ENCODE measurements at places on chromosomes 2 and 18. TPM values are rescaled to one million over a fixed set of nuclear protein-coding genes. Genes with fewer than 3 reads are reported as not detected.

- H3K27me3 ChIP-seq: no peaks in the 10 kb centered on the region
- no peak overlapping the region for H3K4me3 ChIP-seq
- no peaks in the 10 kb centered on the region for H3K36me3 ChIP-seq
- H3K27ac ChIP-seq: no peak overlapping the region
- no peaks in the 10 kb centered on the region for H3K4me1 ChIP-seq
- DNase-seq: no peak
Measured at GRCh38 chr2:188628989-188629752, 337.5 kb downstream of the GULP1 start.

GRCh38 chr2:200930947-200931626, 32.4 kb downstream of the ORC2 start:
- H3K27ac ChIP-seq: no peak overlapping the region
- no peak overlapping the region for H3K4me3 ChIP-seq
- no peaks in the 10 kb centered on the region for H3K27me3 ChIP-seq
- DNase-seq: no peak
- peaks cover 67% of the 10 kb centered on the region for H3K36me3 ChIP-seq

GRCh38 chr2:235666213-235666781, 172.5 kb downstream of the AGAP1 start:
- no peak overlapping the region for H3K4me3 ChIP-seq
- peaks cover 40% of the 10 kb centered on the region for H3K27me3 ChIP-seq
- peak overlapping the region; percentile 44 for H3K27ac ChIP-seq
- H3K36me3 ChIP-seq: no peaks in the 10 kb centered on the region
- no peaks in the 10 kb centered on the region for H3K4me1 ChIP-seq

DNA sequence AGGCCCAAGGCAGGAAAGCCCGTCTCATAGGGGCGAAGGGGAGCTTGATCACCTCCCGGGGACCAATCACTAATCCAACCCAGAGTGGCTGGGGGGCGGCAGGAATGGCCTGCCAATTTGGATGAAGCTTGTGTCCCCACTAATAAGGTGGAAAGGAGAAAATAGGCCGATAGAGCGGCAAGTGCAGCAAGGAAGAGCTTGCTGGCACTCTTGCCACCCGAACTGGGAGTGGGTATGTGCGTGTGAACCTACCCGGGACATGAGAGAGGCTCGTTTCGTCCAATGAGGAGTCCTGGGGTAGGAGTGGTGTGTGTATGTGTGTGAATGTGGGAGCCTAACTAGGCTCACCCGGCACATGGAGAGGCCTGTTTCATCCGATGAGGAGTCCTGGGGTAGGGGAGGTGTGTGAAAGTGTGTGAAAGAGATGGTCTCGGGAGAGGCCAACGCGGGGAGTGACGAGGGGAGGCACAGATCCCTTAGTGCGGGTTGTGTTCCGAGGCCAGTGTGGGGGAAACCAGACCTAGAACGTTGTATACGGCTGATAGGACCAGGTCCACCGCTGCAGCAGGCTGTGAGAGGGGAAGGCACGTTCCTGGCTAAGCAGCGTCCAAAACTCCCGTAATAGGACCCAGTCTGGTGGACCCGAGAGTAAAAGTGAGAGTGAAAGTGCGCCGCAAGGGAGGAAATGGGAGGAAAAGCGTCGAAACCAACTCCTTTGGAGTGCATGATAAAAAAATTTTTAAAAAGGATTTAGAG, 47.1 kb upstream of the SELENOI start:
- H3K4me3 ChIP-seq: peak overlapping the region; percentile 56
- DNase-seq: peak; percentile 21
- H3K27ac ChIP-seq: peak overlapping the region; percentile 50
- H3K4me1 ChIP-seq: peaks cover 30% of the 10 kb centered on the region

GRCh38 chr2:60553495-60554073, at the start of gene BCL11A:
BCL11A (minus strand) TSS chr2:60553654; CDS start chr2:60553270, 384 bp downstream.
- H3K4me3 ChIP-seq: peak within 1 kb of the TSS; percentile 64
- peaks cover 19% of the 10 kb centered on the region for H3K4me1 ChIP-seq
- H3K27me3 ChIP-seq: no peaks in the 10 kb centered on the region
- no peak within 1 kb of the TSS for H3K27ac ChIP-seq
- no peaks in the 10 kb centered on the region for H3K36me3 ChIP-seq

The CROCC2 gene
- total RNA-seq: not detected

The UGT1A4 gene
- total RNA-seq: not detected

The BOLL gene
- not detected for total RNA-seq

The ABCG5 gene
- total RNA-seq: not detected

The SERPINB11 gene
- total RNA-seq: not detected

The FABP1 gene
- total RNA-seq: 0.76 TPM

The C1D gene
- 8.7 TPM for total RNA-seq

The SS18 gene
- total RNA-seq: 79.2 TPM

Data from T-cell (primary cell).